ENCODE measurements at places on chromosomes 4 and X.
A peak's percentile ranks its signal among the peaks of the same experiment; 100 is the strongest.

DNA sequence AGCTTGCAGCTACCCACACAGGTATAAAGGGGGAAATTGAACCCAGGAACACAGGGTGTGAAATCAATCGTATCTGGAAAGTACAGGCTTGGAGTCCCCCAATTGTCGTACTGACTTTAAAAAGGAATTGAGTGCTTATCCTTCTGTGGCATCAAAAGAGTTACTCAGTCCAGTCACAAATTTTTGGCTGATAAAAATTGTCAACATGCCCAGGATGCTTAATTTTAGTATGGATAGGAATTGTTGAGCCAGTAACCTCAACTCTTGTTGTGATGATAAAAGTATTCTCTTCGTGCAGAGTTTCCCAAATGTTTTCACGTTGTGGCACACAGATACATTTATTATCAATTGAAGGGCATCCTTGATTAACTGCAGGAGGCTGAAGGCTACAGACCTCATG is 43.6 kb upstream of the FTHL17 start:
- DNase-seq = no peak

DNA sequence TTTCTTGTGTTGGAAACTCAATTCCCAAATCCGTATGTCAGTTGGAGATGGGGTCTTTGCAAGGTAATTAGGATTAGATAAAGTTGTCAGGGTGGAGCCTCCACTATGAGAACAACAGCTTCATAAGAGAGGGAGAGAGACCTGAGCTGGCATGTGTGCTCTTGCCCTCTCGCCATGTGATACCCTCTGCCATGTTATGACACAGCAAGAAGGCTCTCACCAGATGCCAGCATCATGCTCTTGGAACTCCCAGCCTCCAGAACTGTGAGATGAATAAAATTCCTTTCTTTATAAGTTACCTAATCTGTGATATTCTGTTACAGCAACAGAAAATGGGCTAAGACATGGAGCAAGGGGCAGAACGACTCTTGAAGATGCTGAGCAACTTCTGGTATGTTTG is 201.9 kb upstream of the BOD1L1 start:
- no peak for DNase-seq

DNA sequence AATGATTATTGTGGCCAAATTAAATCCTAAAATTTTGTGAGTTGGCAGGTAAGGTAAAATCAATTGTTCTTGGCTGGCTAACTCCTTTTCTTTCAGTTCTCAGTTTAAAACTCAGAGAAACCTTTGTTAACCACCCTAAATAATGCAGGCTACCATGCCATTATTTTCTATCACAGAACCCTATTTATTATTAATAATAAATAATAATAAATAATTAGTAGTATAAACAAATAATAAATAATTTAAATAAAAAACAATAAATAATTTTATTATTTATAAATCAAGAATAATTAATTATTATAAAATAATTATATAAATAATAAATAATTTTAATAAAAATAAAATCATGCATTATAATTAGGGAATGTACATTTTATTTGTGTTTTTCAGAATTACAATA is 390.3 kb downstream of the ARHGAP24 start:
- no peak for DNase-seq

- peak; percentile 61 for DNase-seq
These were observed 21.8 kb downstream of the HAUS3 start for GRCh38 chr4:2220016-2220630.

DNA sequence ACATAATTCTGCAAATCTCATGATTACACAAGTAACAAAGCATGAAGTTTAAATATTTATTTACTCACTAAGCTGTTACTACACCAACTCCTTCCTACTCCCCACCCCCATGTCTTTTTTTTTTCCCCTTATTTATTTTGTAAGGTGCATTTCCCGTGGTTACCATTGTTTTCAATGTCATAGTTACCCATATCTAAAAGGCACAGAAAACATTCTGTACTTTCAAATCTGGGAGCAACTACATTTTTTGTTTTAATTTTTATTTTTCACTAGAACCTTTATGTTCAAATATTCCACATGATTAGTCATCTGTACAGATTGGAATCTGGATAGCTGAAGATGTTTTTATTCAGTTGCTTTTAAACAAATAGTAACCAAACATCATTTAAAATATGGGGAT is 62.8 kb downstream of the PPP3CA start:
- DNase-seq = no peak

DNA sequence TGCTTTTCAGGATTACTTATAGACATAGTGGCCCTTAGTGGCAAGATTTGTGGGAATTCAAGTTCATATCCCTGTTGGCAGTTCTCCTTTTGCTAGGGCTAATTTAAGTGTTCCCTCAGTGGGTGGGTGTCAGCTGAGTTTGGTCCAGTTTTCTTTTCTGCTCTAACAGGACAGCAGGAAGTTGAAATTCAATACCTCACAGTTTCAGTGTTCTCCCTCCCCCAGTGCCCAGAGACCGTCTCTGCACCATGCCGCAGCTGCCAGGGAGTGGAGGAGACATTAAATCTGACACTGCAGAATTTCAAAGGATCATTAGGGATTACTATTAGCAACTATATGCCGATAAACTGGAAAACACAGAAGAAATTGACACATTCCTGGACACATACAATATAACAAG is 50.7 kb downstream of the UBE2NL start:
- DNase-seq = no peak

DNA sequence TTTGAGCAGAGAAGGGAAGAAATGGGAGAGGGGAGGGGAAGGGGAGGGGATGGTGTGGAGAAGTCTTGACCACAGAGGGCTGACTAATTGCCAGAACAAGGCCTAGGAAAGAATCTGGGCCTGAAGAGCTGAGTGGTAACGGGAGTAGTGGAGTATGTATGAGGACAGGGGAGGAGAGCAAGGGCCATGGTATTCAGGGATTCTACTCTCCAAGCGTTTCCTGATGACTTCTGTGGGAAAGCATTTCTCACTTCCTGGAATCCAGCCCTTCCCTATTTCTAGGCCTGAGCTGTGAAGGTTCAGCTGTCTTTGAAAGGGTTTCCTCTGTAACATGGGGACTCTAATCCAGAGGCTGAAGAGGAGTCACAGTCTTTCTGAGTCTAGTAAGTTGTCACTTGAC is 19.7 kb upstream of the SOX3 start:
- no peak for DNase-seq

GRCh38 chr4:13547485-13548041 is 3.3 kb upstream of the NKX3-2 start:
- DNase-seq = no peak

- DNase-seq = no peak
These were observed 26.4 kb upstream of the AKAP17A start for GRCh38 chrX:1564750-1565683.

All from activated CD8-positive, alpha-beta memory T cell treated with anti-CD3 and anti-CD28 coated beads for 1 hour (primary cell).